ENCODE measurements at places on chromosomes 4 and X.

DNA sequence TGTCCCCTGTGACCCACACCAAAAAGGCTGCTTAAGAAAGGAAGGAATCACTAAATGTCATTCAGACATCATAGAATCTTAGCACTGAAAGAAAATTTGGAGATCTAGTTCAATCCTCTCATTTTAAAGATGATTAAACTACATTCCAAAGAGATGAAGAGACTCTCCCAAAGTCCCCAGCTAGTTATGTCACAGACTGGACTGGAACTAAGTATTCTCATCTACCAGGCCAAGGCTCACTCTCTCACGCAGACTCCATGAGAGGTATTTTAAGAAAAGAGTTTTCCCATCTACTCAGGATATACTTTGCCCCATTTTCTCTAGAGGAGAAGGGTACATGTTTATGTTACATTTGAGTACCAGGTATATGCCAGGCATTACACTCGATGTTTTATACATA is 6.9 kb downstream of the FABP2 start:
- DNase-seq, result no peak

DNA sequence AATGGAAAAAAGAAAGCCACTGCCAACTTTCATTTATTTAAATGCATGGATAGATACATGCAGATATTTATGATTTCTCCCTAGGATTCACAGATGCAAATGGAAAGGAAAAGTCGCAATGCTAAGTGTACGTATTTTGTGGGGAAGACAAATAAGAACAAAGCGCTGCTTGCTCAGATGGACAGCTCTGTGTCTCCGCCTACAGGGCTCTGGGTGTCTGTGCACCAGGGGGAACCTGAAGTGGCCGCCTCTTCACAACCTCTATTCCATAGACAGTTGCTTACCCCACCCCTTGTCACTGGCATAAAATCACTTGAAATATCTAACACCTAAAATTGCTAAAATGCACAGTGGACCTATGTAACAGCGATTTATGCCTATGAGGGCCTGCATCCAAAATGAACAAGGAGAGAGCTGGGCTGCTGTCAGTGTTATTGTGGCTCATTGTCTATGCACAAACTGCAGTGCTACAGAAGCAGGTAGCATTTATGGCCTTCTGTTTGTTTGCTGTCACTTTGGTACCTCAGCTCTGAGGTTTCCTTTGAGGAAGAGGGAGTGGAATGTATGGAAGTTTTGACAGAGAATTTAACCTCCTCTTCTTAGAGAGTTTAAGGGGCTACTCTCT is 58.6 kb upstream of the PAGE1 start:
- peak; percentile 19 for DNase-seq

DNA sequence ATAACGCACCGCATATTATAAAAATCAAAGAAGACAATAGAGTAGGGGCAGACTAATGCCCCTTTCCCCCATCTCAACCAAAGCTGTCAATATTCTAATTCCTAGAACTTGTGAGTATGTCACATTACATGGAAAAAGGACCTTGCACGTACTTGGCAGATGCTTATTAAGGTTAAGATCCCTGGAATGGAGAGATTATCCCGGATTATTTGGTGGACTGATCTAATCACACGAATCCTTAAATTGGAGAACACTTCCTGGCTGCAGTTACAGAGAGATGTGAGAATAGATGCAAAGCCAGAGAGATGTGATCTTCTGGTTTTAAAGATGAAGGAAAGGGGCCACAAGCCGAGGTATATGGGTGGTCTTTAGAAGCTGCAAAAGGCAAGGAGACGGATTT is 548.7 kb downstream of the SPRY1 start:
- no peak for DNase-seq

- no peak for DNase-seq
These were observed 21.7 kb upstream of the CSN1S1 start for GRCh38 chr4:69909195-69909594.
